ENCODE measurements at places on chromosomes 4 and X. TPM values are rescaled to one million over a fixed set of nuclear protein-coding genes. Genes with fewer than 3 reads are reported as not detected.
A peak's percentile ranks its signal among the peaks of the same experiment; 100 is the strongest.

SAGE1 gene
- total RNA-seq: not detected

TEX13B gene
- total RNA-seq: not detected

LNX1 gene
- total RNA-seq: 2.5 TPM

SASH3 gene
- 17.1 TPM for total RNA-seq

DNA sequence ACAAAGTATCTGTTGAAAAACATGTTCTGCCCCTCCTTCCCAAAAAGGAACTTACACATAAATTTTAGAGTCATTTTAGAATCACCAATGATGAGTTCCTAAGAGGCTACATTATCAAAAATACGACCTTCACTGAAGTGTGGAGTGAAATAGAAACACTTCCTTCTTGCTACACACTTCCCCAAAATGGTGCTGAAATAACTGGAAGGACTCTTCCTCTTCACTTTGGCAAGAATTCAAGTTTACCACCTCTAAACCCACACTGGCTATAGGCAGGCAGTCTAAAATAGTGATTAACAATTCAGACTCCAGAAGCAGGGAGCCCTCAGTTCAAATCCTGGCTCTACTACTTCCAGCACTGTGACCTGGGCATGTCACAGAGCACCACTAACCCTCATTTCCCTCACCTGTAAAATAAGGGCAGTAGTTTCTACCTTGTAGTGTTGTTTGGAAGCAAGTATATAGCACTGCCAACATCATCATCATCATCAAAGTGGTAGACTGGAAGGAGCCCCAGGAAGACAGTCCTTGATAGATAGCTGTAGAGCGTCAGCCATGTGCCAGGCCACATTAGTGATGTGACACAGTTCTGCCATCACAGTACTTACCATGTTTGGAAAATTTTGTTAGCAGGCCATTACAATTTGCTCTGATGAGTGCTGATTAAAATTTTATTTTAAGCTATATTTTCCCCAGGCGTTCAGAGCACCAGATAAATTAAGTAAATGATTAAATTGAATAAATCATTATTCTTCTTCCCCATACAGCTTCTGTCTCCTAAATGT, 103.3 kb downstream of the PARM1 start:
- no peaks in the 10 kb centered on the region for H3K36me3 ChIP-seq
- no peak overlapping the region for H3K27ac ChIP-seq
- H3K4me3 ChIP-seq: no peak overlapping the region
- H3K4me1 ChIP-seq: peaks cover 4% of the 10 kb centered on the region
- no peak for DNase-seq

DNA sequence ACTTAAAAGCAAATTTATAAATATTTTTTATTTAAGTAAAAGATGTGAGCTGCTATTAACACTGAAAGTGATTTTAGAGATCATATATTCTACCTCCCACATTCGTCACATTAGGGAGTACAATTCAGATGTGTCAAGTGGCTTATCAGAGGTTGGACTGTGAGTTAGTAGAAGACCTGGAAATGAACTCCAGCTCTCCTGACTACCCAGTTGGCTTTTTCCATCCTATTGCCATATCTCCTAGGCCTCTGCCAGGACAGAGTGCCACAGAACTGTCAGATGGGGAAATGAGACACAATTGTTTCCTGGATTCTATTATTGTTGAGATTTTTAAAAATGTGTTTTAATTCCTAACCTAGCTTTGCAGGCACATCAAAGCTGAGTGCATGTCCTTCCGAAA, 634.1 kb upstream of the MAGEB2 start:
- no peaks in the 10 kb centered on the region for H3K36me3 ChIP-seq

GRCh38 chr4:59855630-59856352, 1344.3 kb upstream of the ADGRL3 start:
- no peak overlapping the region for H3K27ac ChIP-seq
- H3K36me3 ChIP-seq: no peaks in the 10 kb centered on the region
- no peaks in the 10 kb centered on the region for H3K27me3 ChIP-seq
- H3K4me1 ChIP-seq: no peaks in the 10 kb centered on the region
- DNase-seq: no peak
- H3K4me3 ChIP-seq: no peak overlapping the region

- no peaks in the 10 kb centered on the region for H3K36me3 ChIP-seq
- no peaks in the 10 kb centered on the region for H3K27me3 ChIP-seq
- no peak overlapping the region for H3K27ac ChIP-seq
- no peak overlapping the region for H3K4me3 ChIP-seq
Measured at GRCh38 chrX:107565931-107566603, 62.2 kb upstream of the PRPS1 start.

- no peaks in the 10 kb centered on the region for H3K36me3 ChIP-seq
- DNase-seq: no peak
- no peak overlapping the region for H3K4me3 ChIP-seq
- no peak overlapping the region for H3K27ac ChIP-seq
- H3K27me3 ChIP-seq: no peaks in the 10 kb centered on the region
Measured at GRCh38 chr4:90443231-90443630, 316.0 kb downstream of the CCSER1 start.

SPANXN4 gene
- not detected for total RNA-seq

DNA sequence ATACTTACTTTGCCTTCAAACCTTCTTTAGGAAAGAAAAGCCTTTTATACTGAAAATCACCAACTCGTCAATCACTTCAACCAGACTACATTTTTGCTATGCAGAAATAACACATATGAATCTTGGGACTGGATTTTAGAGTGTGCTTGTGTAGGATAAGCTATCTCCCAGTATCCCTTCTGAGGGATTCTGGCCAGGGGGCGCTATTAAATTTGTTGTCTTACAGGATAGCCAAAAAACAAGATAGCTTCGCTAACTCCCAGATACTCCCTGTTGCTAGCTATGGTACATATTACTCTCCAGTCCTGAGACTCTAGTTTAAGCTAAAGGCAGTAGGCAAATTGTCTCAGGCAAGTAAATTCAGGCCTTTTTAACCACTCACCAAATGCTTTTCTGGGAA, 167.2 kb downstream of the LHFPL1 start:
- H3K27ac ChIP-seq: no peak overlapping the region
- no peaks in the 10 kb centered on the region for H3K36me3 ChIP-seq
- no peak for DNase-seq
- H3K4me3 ChIP-seq: no peak overlapping the region
- H3K4me1 ChIP-seq: no peaks in the 10 kb centered on the region

- H3K4me3 ChIP-seq: no peak overlapping the region
- H3K27ac ChIP-seq: no peak overlapping the region
- no peak for DNase-seq
- H3K27me3 ChIP-seq: no peaks in the 10 kb centered on the region
- no peaks in the 10 kb centered on the region for H3K36me3 ChIP-seq
Measured at GRCh38 chrX:30212172-30212571, 3.2 kb upstream of the MAGEB2 start.

GRCh38 chr4:80535551-80535950, 200.0 kb downstream of the CFAP299 start:
- no peaks in the 10 kb centered on the region for H3K36me3 ChIP-seq
- H3K27ac ChIP-seq: no peak overlapping the region
- H3K27me3 ChIP-seq: no peaks in the 10 kb centered on the region
- no peaks in the 10 kb centered on the region for H3K4me1 ChIP-seq
- DNase-seq: no peak

GRCh38 chr4:122898370-122899150, 23.8 kb downstream of the NUDT6 start:
- no peaks in the 10 kb centered on the region for H3K4me1 ChIP-seq
- no peak overlapping the region for H3K27ac ChIP-seq
- DNase-seq: no peak
- no peaks in the 10 kb centered on the region for H3K27me3 ChIP-seq

- H3K27ac ChIP-seq: peak overlapping the region; percentile 69
- H3K27me3 ChIP-seq: no peaks in the 10 kb centered on the region
- H3K4me3 ChIP-seq: no peak overlapping the region
- peaks cover 30% of the 10 kb centered on the region for H3K4me1 ChIP-seq
- DNase-seq: no peak
Measured at GRCh38 chr4:80017125-80017854, 55.7 kb downstream of the ANTXR2 start.

GRCh38 chrX:94854251-94854650, 1180.2 kb downstream of the FAM133A start:
- no peak overlapping the region for H3K4me3 ChIP-seq
- H3K27me3 ChIP-seq: no peaks in the 10 kb centered on the region
- no peak overlapping the region for H3K27ac ChIP-seq

- H3K4me3 ChIP-seq: no peak overlapping the region
- peaks cover 25% of the 10 kb centered on the region for H3K27me3 ChIP-seq
- H3K36me3 ChIP-seq: no peaks in the 10 kb centered on the region
- peaks cover 3% of the 10 kb centered on the region for H3K4me1 ChIP-seq
- peak; percentile 74 for DNase-seq
Measured at GRCh38 chr4:68373513-68373912, 23.6 kb upstream of the YTHDC1 start.

- no peak overlapping the region for H3K27ac ChIP-seq
- no peaks in the 10 kb centered on the region for H3K27me3 ChIP-seq
- no peaks in the 10 kb centered on the region for H3K36me3 ChIP-seq
- DNase-seq: no peak
- no peaks in the 10 kb centered on the region for H3K4me1 ChIP-seq
Measured at GRCh38 chr4:147456706-147457105, 24.2 kb upstream of the EDNRA start.

HPGDS gene
- 4.8 TPM for total RNA-seq

DNA sequence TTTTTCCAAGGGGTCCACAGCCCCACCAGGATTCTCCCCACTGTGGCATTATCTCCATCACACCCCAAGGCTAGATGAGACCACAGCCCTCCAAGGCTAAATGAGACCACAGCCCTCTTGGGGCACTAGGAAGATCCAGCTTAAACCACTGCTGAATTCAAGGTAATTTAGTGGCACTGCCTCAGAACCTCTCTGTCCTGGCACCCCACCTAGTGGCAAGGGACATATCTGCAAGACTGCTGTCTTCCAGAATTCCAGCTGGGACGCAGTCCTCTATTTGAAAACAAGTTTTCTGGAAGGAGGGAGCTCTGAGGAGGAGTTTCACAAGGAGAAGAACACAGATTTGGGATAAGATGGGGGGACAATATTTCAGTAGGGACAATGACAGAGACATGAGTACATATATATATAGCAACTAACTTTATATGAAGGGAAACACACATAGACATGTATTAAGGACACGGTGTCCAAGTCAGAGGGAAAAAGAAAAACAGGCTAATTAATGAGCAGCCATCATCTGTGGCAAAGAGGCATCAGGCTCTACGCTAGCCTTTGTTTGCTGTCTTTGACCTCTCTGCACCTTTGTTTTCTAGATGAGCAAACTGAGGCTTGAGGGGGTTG, 9.3 kb downstream of the CETN2 start:
- DNase-seq: no peak
- no peaks in the 10 kb centered on the region for H3K36me3 ChIP-seq
- no peak overlapping the region for H3K27ac ChIP-seq

DNA sequence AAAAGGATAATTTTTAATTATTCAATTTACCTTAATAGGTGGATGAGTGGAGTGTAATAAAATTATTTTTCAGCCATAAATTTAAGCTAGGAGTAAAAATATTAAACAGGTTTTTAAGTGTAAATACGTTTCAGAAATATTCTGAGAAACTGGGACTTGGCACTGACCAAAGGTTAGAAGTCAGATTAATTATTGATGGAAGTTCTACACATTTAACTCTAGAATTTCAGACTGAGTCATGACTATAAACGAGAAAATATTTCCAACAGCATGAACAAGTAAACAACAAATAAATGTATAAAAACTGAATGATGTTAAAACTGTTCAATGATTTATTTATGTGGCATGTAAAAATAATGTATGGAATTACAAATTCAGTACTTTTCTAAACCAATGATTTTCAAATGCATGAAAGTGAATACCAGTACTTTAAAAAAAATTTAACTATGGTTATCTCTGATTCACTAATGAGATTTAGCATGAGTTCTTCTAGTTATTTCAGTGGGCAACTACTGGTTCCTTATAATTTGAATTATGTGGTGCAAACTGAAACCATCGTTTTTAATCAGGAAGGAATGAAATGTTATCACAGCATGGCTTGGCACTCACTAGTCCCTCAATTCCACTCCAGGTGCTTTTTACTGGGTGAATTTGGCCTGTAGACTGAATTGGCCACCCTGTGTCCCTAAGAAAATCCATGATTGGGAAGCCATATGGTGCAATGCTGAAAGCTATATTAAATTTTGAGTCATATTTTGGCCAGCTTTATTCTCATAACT, 244.2 kb downstream of the FSTL5 start:
- DNase-seq: no peak
- no peaks in the 10 kb centered on the region for H3K36me3 ChIP-seq
- no peaks in the 10 kb centered on the region for H3K27me3 ChIP-seq
- H3K4me1 ChIP-seq: no peaks in the 10 kb centered on the region

SCD5 gene
- total RNA-seq: 12.5 TPM

DNA sequence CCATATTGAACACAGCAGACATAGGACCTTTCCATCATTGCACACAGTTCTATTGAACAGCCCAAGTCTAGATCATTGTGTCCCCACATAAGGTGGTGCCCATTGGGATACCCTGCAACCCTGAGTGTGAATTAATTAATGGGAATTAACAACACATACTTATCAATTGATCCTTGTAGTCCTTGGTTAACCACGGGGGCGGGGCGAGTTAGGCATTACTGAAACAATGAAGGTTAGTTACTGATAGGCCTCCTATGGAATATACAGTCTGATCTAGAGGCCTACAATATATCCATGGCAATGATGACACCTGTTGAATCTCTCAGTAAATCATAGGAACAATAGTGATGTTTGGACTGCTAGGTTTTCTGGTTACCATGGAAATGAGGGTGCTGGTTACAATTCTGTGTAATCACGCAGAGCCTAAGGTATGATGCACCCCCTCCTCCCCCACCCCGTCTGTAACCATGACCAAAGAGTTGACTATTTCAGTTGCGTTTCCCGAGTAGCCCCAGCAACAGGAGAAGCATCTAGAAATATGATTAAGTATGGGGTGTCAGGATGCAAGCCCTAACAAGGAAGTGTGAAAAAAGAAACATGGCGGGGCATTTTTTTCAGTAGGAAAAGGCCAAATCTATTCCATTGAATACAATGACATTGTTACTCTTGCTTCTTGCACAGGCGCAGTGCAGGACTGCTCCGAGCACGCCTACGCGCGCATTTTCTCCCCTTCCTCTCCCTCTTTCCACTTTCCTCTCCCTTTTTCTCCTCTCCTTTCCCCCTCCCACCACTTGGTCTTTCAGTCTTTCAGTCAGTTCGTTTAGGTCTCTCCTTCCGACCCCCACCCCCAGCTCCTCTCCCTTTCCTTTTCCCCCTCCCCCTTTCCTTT, 677 bp upstream of the NONO start:
- no peak for DNase-seq
- H3K27ac ChIP-seq: peak overlapping the region; percentile 83
- H3K27me3 ChIP-seq: no peaks in the 10 kb centered on the region
- no peaks in the 10 kb centered on the region for H3K36me3 ChIP-seq

- H3K4me1 ChIP-seq: peaks cover 9% of the 10 kb centered on the region
- no peaks in the 10 kb centered on the region for H3K27me3 ChIP-seq
- no peaks in the 10 kb centered on the region for H3K36me3 ChIP-seq
- DNase-seq: no peak
Measured at GRCh38 chr4:139873111-139873860, 207.7 kb downstream of the MGST2 start.

Measured in left lung (tissue), 14 donors.